Left lobe of liver (tissue), 2 donors: ENCODE measurements at places on chromosomes 1 and 21. TPM values are rescaled to one million over a fixed set of nuclear protein-coding genes. Genes with fewer than 3 reads are reported as not detected.

- no peak for DNase-seq
Observed at GRCh38 chr1:26094076-26094669, 17.5 kb upstream of the PDIK1L start.

- no peak for DNase-seq
Observed at GRCh38 chr1:23590058-23590783, 30.9 kb upstream of the ID3 start.

DNA sequence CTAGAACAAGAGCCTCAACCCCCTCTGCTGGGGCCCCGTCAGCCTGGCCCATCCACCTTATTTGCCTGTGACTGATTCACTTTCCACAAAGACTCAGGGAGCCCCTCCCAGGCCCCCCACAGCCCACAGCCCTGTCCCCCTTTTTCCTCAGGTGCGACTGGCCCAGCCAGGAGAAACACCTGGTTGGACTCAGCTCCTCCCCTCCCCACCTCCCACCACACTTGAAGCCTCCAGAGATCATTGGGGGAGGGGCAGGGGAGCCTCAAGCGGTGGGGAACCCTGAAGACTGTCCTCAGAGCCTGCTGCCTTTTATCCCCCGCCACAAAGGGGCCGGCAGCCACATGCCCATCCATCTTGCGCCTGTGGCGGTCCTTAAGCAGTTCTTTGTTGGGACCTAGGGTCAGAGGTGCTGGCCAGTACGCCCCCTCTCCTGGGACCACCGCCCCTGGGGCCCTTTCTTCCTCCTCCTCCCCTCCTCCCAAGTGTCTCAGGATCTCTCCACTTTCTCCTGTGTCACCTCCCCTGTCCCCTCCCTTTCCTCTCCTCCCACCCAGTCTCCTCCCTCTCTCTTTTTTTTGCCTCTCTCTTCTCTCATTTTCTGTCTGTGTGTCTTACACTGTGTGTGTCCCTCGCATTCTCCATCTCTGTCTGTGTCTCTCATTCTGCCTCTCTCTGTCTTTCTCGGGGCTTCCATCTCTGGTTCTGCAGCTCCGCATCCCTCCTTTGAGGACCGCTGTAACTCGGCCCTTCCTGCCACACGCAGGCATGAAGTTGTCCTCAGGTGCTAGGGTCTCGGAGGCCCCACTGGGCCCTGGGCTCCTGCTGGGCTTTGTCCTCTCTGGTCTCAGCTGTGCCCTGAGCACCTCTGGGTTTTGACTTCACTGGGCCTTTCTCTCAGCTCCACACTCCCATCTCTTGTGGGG lies 12.2 kb downstream of the CRABP2 start:
- DNase-seq = no peak

GRCh38 chr1:164051782-164052181 lies 507.2 kb upstream of the PBX1 start:
- DNase-seq = no peak

GRCh38 chr1:189851806-189852367 lies 625.8 kb downstream of the BRINP3 start:
- no peak for DNase-seq

DNA sequence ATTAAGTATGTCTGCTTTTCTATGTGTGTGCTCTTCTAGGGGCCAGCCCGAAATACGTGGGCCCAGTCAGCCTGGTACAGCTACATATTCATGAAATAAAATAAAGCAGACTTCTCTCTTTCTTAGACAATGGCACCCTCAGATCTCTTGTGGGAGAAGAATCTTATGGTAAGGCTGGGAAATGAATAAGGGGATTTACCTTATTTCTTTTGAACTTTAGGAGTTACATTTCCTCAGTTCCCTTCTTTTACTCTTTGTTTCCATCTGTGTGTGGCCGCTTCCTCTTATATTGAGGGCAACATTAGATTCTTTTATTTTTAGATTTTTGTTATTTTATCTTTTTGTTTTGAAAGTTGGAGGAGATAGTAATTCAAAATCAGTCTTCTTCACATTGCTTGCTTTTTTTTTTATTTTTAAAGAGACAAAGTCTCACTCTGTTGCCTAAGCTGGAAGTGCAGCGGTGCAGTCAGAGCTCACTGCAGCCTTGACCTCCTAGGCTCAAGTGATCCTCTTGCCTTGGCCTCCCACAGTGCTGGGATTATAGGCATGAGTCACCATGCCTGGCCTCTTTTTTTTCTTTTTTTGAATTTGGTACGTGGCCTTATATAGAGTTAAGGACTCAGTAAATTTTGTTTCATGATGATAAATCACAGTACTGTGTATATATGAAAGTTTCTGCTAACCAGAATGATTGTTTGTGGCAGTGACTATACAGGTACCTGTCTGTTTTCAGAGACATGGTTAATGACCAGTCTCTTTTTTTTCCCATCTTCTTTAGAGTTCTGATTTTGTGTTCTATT lies 9.1 kb downstream of the LAMC1 start:
- DNase-seq = no peak

GRCh38 chr1:114756949-114757454 lies 782 bp downstream of the CSDE1 start:
- no peak for DNase-seq

DNA sequence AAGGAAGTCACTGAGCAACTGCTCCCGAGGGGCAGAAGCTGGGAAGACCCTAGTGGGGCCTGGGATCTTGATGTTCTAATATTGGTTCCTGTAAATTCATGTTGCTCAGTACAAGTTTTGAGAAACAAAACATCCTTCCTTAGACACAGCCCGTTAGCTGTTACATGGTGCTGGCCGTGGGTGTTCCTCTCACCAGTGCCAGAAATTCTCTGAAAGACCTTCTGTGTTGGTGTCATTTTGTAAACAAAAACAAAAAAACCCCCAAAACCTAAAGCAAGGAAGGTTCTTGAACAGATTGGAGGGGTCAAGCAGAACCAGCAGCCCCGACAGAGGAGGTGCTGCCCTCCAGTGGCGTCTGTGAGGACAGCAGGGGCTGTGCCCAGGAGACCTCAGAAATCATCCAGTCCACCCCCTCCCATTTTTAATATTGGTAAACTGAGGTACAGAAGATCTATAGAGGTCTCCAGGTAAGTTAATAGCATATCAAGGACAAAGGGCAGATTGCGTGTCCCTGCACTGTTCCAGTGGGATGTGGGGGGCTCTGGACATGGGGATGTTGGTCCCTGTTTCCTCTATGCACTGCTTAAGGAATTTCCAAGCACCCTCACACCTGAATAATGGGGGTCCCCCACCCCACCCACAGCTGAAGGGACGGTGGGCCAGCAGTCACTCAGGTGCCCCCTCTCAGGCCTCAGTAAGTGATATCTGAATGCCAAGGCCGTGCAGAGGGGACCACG lies 38.2 kb downstream of the SLC2A7 start:
- no peak for DNase-seq

DNA sequence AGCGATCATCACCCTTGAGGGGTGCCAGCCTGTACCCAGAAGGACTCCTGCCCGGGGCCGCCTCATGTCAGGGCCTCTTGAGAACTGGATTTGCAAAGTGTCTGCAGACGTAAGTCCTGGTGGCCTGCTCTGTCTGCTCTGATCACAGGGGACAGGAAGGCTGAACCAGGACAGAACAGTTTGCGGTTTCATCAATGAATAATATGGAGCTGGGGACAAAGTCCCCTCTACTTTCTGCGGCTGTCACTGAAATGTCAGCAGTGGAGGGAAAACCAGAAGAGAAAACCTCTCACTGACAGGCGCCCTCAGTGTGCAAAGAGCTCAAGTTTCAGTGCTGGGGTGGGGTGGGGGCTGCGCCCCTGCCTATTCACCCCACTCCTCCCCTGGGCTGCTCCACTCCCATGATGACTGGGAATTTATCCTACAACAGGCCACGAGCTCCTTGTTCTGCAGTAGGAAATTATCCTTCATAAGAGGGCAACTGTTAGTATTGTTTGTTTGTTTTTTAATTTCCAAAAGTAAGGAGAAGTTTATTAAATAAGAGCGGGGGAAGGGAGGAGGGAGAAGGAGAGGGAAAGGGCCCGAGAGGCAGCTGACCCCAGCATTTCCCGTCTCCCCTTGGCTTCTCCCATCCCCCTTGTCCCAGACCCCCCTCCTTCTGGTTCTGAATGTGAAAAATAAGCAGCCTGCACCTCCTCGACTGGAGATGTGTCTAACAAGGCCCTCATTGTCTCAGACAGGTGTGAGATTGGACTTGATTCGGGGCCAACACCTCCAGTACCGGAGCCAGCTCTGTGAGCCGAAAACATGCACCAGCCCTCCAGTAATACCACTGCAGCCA lies 149.2 kb downstream of the CLIC6 start:
- no peak for DNase-seq

Gene ILDR2
- total RNA-seq = 3.3 TPM

Gene CSMD2
- 0.25 TPM for total RNA-seq

Gene FAM151A
- total RNA-seq = 78.9 TPM
